ENCODE measurements at places on chromosomes 5 and 9. TPM values are rescaled to one million over a fixed set of nuclear protein-coding genes. Genes with fewer than 3 reads are reported as not detected.

GRCh38 chr9:2241461-2241835, 226.3 kb downstream of the SMARCA2 start:
- peak; percentile 87 for DNase-seq

DNA sequence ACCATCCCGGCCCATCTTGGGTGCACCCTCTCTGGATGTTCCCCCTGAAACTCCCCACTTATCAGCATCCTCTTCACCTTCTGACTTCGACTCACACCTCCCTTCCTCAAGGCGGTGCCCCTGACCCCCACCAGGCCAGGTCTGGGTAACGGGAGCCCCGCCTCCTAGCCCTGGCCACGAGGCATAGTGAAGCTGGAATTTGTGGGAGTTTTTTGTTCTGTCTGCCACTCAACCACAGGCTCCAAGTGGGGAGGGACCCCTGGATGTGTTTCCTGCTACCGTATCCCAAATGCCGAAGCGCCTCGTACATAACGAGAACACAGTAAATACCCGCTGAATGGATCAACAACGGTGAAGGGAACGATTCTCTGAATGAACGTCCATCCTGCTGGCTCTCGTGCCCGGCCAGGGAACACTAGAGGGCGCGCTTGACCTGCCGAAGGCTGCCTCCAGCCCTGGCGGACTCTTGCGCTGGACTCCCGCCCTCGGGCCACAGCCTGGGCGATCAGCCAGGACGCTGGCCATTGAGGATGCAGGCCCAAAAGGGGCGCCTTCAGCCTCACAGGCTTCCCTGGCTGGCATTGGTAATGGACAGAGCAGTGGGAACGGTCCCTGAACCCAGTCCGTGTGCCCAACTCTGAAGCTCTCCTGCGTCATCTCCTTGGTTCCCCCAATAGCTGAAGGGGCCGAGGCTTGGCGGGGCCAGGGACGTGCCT, 47.3 kb upstream of the PHYKPL start:
- peak; percentile 70 for DNase-seq

- DNase-seq: no peak
Measured at GRCh38 chr9:134764473-134765269, 115.9 kb upstream of the FCN2 start.

GRCh38 chr5:157335534-157336422, 69.9 kb downstream of the CYFIP2 start:
- DNase-seq: no peak

DNA sequence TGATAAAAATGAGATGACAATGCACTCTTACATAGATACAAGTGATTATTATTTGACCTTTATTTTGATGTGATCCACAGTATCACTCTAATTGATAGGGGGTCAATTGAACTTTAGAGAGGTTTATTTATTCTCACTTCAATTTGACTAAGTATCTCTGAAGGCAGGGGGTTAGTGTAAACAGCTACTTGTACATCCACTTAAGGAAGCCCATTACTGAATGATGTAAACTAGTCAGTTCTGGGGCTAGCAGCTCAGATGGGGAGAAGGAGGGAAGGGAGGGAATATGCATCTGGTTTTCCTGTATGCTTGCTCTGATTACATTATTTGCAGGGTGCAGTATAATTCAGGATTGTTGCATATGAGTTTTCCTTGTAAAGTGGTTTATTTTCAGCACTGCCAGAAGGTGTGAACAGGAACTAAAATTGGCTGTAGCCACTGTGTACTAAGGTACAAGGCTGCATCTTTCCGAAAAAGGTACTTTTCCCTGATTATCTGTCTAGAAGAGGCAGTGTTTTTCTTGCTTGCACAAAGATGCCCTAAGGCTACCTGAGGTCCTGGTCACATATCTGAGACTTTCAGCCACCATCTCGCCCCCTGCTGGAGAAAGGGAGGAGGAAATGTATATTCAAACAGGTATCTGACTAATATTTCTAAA, 51.2 kb downstream of the MRPS27 start:
- DNase-seq: peak; percentile 70

The THBS4 gene
- total RNA-seq: not detected

GRCh38 chr9:100674419-100675122, 96.7 kb downstream of the CAVIN4 start:
- DNase-seq: no peak

GRCh38 chr9:21443849-21444625, 3.8 kb downstream of the IFNA1 start:
- no peak for DNase-seq

DNA sequence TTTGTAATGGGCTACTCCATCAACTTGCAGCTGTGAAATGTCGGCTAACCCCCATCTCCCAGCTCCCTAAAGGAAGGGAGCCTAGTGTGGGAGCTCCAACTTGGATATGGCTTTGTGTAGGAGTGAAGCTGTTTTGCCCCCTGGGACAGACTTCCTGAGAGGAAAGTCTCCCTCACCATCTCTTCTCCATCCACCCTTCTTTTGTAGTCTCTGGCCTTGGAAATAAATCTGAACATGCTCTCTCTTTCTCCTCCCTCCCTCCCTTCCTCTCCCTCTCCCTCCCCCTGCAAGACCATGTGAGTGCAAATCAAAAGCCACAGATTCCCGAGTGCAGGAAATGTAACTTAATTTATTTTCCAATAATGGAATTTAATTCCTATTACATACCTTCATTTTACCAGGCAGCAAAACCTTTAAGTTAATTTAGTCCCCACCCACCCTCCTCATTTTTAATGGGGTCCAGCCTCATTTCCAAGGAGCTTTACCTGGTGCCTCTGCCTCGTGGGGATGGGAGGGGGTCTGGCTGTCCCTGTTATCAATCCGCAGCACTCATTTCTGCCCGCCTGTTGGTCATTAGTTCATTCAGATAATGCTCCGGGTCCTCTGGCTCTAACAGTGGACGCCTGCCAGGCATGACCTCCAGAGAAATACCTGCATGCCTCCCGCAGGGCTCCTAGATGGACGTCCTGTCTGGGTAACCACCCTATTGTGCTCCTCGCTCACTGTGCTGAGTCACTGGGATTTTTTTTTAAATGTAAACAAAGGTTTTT, 122.9 kb upstream of the TAF11L2 start:
- no peak for DNase-seq

DNA sequence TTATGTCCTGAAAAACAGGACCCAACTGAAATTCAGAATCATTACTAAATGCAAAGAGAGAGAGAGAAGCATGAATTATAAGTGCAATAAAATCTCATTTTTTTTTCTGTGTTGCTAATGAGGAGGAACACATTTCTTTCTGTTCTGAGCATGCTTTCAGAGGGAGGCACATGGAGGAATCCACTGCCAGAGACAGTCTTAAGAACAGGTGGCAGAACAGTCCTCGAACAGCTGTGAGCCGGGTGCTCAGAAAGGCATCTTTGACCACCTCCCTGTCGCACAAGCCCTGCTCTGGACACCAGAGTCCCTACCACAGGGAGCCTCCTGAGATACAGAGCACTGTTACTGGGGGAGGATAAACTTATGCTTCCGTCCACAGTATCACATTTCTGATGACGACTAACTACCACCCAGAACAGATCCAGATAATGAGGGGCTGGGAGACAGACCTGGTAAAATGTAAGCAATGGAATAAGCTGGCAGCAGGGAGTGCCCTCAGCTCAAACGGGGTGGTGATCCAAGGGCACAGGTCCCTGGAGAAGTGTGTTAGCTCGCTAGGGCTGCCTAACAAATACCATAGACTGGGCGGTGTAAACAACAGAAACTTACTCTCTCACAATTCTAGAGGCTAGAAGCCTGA, 134.0 kb downstream of the SLC1A3 start:
- no peak for DNase-seq

- DNase-seq: peak; percentile 54
Measured at GRCh38 chr5:73496984-73497457, 1.2 kb upstream of the BTF3 start.

GRCh38 chr5:53239301-53239990, 129.9 kb upstream of the MOCS2 start:
- DNase-seq: no peak

The BTNL3 gene
- not detected for total RNA-seq

- DNase-seq: no peak
Measured at GRCh38 chr5:59605915-59606314, 287.6 kb downstream of the PDE4D start.

GRCh38 chr5:15715967-15716366, 216.0 kb downstream of the FBXL7 start:
- no peak for DNase-seq

DNA sequence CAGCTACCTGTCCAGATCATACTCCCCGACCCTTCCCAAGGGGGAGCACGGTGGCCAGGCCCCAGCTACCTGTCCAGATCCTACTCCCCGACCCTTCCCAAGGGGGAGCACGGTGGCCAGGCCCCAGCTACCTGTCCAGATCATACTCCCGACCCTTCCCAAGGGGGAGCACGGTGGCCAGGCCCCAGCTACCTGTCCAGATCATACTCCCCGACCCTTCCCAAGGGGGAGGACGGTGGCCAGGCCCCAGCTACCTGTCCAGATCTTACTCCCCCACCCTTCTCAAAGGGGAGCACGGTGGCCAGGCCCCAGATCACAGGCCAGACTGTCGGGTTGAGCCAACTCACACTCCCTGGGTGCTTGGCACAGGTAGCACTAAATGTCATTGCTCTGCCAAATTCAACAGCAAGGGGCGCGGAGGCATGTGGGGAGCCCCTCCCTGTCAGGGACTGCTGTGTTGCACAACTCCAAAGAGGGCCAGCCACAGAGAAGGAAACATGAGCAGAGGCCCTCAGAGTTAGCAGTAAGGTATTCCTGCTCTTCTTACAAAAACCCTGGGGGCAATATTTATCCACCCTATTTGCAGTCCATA, 136.9 kb downstream of the OLFM1 start:
- DNase-seq: no peak

The NMUR2 gene
- total RNA-seq: not detected

The SPINK7 gene
- total RNA-seq: not detected

DNA sequence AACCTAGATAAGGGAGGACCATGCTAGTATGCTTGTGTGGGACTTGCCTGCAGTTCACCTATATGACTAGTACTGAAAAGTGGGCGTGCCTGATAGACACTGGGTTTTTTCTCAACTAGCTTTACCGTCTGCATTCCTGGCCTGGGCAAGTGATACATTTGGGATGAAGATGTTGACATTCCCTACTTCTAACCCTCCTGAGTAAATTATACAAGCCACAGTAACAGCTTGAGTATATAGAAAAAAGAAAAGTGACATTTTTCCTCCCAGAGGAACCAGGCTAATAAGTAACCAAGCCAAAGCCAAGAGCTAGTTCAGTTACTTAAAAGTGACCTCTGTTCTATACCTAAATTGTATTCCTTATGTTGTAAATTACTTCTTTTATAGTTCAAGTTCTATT, 153.8 kb upstream of the CYLC2 start:
- no peak for DNase-seq

- peak; percentile 58 for DNase-seq
Measured at GRCh38 chr9:70120834-70121510, 77.3 kb downstream of the MAMDC2 start.

The HMGXB3 gene
- 52.6 TPM for total RNA-seq

The CCDC183 gene
- 0.37 TPM for total RNA-seq

The TNC gene
- total RNA-seq: not detected

- peak; percentile 60 for DNase-seq
Measured at GRCh38 chr5:112795944-112796678, 58.4 kb downstream of the APC start.

GRCh38 chr9:92385001-92385400, 19.4 kb downstream of the OGN start:
- peak; percentile 24 for DNase-seq

DNA sequence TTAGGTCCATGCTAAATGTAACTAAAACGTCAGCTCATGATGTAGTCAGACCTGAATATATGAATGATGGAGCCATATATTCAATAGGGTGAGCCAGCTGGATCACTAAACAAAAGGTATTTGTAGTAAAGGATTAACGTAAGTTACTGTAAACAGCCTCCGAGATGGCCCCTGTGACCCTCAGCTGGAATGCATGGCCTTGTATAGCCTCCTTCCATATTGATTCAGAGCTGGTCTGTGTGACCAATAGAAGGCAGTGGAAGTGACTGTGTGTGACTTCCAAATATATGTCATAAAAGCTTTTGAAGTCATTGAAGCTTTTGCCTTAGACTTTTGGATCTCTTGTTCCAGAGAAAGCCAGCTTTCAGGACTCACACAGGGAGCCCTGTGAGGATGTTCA, 154.4 kb upstream of the CHD1 start:
- no peak for DNase-seq

- peak; percentile 37 for DNase-seq
Measured at GRCh38 chr5:52988335-52989024, 672 bp upstream of the ITGA2 start.

DNA sequence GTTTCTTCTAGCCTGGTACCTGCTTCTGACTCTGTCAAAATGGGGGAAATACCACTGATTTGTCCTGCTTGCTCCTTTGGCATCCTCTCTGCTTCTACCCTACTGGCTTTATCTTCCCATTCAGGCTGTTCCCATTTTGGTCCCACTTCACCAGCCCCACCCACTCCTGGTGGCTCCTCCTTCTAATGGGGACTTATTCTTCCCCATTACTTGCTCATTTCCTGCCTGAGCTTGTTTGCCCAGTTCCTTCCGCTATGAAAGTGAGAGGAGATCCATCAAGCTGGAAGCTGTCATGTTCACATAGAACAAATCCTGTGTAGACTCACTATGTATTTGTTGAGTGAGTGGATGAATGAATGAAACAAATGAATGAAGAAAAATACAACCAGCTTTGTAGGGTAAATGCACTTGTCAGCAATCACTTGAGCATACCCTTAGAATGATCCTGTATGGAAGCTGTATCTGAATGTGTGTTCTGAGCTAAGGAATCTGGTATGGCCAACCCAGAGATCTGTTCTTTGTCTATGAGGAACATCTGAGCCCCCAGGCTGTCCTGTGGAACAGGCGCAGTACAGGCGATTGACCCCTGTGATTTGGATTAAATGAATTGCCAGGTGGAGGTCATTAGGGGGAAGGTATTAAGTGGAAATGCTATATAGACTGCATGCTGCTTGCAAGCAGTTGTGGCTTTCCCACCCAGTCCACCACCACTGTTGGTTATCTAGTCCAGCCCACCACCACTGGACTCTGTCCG, 89.5 kb downstream of the APBA1 start:
- peak; percentile 62 for DNase-seq
